ENCODE measurements at places on chromosomes 4 and X. TPM values are rescaled to one million over a fixed set of nuclear protein-coding genes. Genes with fewer than 3 reads are reported as not detected.

DNA sequence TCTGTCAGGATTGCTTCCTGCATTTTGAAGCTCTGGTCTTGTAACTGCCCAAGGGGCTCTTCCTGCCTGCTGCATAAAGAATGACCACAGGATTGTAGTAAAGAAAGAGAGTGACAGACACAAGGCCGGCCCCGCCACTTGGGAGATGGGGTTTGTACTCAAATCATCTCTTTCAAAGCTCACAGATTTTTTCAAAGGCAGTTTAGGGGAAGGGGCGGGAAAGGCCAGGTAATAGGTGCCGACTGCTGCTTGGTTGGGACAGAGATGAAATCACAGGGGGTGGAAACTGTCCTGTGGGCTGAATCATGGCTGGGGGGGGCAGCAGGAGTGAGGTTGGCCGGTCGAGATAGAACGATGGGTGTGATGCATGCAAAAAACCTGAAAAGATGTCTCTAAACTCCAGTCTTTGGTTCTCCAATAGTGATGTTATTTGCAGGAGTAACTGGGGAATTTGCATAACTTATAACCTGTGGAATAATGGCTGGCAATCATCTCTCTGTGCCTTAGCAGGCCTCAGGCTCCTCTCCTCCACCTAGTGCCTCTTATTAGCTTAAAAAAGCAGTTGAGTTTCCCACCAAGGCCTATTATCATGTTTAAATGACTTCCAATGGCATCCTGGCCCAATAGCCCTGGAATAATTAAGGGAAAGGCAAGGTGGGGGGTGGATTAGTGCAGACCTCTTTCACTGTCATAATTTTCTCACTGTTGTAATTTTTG, 778.4 kb upstream of the FRG1 start:
- no peak for DNase-seq

DNA sequence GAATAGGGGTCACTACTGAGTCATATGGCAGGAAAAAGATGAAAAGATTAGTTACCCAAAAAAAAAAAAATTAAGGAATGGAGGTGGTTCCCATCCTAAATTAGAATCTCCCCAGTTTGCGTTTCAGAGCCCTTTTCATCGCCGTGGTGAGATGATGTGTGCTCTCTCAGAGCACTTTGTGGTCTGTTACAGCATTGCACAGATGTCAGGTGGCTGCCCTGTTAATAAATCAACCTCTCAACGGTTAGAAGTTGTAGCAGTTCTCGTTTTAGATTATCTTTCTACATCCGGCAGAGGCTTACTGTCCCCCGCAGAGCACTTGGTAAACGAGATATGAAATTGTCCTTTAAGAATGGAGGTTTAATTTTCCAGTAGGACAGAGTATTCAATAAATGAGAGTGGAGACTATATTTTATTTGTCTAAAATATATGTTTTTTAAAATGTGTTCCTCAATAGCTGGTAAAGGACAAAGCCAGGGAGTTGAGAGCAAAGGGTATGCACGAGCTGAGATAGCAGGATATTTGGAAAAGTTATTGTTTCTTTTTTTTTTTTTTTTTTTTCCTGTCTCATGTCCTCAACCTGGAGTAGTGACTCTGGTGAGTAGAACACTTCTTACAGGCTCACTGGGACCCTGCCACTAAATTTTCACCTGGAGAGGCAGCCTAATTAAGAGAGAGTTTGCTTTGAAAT, 26.9 kb downstream of the AFF1 start:
- peak; percentile 75 for DNase-seq

DNA sequence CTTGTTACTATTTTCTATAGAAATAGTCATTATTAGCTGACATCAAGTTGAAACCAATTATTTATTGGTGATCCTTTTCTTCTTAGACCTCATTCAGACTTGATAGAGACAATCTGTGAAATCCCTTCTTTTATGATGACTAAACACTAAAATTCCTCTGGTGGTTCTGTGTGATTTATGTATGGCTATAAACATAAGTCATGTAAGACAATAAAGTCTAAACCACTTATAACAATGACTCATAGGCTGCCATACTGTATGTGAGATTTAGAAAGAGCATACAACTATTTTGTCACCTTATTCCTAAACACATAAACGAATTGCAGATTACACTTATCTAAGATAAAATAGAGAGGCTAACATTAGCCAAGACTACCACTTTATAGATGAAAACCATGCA, 101.1 kb upstream of the PRR32 start:
- no peak for DNase-seq

GRCh38 chrX:49829016-49829415, at the start of gene PAGE4:
Gene PAGE4, plus strand, starts transcription at chrX:49829303. Its CDS starts 1,126 bp downstream, at chrX:49830429.
- peak; percentile 10 for DNase-seq

- peak; percentile 22 for DNase-seq
Measured at GRCh38 chr4:185143601-185143969, 519 bp downstream of the SLC25A4 start.

- no peak for DNase-seq
Measured at GRCh38 chrX:130097507-130098209, 12.6 kb downstream of the ELF4 start.

DNA sequence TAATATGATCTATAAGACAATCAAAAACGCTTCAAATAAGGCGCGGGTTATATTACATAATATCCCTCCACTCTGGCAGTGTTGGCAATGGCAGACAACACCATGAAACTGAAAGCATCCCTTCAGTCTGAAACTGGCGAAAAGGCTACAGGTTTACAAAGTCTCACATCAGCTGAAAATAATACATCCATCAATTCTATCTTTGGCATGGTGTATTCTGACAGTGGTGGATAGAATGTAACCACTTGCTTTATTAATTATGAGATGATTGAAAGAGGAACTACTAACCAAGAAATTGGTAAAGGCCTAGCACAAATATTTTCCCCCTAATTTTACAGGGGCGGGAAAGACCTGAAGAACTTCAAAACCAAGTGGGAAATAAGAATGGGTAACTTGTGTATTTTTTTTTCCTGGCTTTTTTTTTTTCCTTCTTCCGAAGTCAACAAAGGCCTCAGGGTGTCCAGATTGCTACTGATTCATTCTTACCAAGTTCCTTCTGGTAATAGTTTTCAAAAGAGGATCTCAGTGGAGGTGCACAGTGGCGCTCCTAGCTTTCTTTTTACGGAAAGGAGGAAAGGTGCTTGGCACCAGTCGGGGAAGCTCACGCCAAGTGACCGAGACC, 728 bp downstream of the UBA6 start:
- peak; percentile 4 for DNase-seq

The GLUD2 gene
- 0.47 TPM for total RNA-seq

The OCIAD1 gene
- total RNA-seq = 138 TPM

The SSX2 gene
- 0.88 TPM for total RNA-seq
